Large intestine (tissue), 12 donors: ENCODE measurements at places on chromosomes 16 and 17. TPM values are rescaled to one million over a fixed set of nuclear protein-coding genes. Genes with fewer than 3 reads are reported as not detected.

DNA sequence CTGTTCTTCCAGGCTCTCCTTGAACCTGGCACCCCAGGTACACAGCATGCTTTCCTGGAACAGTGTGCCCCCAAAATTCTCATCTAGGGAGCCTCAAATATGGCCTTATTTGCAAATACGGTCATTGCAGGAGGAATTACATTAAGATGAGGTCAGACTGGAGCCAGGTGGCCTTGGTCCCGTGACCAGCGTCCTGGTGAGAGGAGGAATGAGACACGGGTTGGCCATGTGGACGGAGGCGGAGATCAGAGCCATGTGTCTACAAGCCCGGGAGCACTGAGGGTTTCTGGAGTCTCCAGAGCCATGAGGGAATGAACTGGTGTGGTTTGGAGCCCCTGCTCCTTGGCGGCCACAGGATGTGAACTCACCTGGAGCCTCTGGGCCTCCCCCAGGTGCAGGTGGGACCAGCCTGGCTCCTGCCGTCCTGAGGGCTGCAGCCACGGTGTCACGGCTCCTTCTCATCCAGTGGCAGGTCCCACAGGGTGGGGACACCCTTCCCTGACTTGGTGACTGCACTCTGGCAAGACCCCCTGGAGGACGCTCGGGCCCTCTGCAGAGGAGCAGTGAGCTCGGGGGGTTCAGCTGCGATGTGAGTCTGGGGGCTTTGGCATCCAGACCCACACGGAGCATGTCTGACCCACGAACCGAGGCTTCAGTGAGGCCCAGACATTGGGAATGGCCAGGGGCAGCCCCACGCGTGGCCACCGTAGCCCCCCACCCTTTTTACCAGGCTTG, 21.8 kb upstream of the GNG13 start:
- no peak for DNase-seq

DNA sequence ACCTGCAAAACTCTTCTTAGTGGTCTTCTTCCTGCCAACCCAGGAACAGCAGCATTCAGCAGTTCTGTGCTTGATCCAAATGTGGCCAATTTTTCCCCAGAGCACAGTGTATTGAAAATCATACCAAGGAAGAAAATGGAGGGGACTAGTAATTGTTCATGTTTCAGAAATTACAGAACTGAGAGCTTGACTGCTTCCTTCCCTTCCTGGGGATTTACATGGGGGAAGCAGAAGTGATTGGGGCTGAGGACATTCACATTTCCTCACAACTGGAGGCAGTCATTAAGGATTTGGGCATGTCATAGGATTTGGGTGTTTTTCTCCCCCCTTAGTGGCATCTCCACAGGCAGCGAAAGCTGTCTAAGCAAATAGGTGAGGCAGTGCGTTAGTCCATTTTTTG, 19.7 kb downstream of the CIITA start:
- no peak for DNase-seq

The ETV4 gene
- 21.6 TPM for polyA plus RNA-seq

DNA sequence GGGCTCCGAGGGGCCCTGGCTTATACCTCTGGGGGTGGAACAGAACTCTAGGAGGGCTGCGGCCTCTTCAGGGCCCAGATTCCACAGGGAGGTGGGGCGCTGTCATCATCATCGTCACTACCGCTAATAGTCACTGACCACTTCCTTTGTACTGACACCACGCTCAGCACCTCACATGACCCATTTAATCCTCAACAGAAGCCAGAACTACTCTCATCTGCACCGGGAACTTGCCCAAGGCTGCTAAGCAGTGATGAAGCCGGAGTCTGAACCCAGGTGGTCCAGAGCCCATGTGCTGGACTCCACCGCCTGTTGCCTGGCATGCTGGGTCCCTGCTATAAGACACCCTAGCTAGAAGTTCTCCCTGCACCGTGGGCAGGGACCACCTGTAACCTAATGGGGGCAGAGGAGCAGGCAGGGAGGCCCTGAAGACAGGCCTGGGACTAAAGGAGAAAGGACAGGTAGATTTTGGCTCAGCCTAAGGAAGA, 12.0 kb downstream of the UNC13D start:
- DNase-seq, result no peak

- no peak for DNase-seq
Observed at GRCh38 chr17:82241926-82242697, 13.3 kb downstream of the SLC16A3 start.

The MMP28 gene
- 7.5 TPM for polyA plus RNA-seq

The C17orf78 gene
- 6.0 TPM for polyA plus RNA-seq
